Prostate gland (tissue), 2 donors: ENCODE measurements at places on chromosomes 4 and X. TPM values are rescaled to one million over a fixed set of nuclear protein-coding genes. Genes with fewer than 3 reads are reported as not detected.

DNA sequence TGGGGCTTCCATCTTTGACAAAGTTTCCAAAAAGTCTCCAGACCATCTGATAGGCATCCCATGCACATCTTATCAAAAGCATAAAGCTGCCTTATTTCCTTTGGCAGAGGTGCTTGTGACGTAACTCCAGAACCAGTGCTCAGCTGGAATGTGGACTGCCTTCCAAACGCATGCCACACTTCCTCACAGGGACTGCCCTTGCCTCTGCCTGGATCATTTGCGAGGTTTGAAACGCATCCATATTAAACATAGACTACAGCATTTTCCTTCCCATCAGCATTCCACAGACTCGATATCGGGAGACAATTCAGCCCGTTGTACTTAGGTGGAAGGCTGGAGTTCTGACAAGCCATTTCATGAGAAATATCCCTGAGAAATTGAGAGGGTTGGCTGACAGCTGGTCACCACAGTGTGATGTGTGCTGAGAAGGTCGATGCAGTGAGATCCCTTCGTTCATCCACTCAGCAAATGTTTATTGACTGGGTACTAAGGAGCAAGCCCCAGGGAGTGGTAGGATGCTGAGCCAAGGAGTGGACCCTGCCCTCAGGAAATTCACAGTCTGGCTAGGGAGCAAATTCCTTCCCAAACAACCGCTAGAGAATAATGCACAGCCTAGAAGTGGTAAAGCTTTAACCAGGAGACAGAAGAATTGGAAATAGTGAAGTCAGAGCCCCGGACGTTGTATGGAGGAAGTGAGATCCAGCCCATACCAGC lies 376.0 kb downstream of the BCOR start:
- DNase-seq, result peak; percentile 13

ESX1 gene
- total RNA-seq, result 31.9 TPM

- DNase-seq, result no peak
Observed at GRCh38 chrX:47170861-47171692, 22.6 kb upstream of the UBA1 start.

- no peak for DNase-seq
Observed at GRCh38 chr4:154254999-154255398, 236.6 kb downstream of the DCHS2 start.

GRCh38 chrX:100264200-100264599 lies 145.9 kb downstream of the PCDH19 start:
- DNase-seq, result no peak

DNA sequence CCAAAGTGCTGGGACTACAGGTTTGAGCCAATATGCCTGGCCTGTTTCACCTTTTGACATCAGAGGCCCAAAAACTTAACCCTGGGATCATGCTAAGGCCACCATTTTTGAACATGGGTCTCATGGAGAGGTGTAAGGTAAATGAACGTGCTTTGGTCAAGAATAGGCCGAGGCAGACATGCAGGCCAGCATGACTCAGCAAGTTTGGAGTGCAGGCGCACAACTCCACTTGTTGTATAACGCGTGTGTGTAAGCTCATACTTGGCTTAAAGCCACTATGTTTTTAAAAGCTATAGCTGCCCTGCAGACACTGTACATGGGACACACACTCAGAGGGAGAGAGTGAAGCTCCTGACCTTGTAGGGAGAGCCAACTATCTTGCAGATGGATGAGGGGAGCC lies 43.8 kb upstream of the HPSE start:
- no peak for DNase-seq

SPANXN4 gene
- not detected for total RNA-seq

CXCL1 gene
- 37.1 TPM for total RNA-seq

IL2RG gene
- total RNA-seq, result 0.73 TPM

RAB39B gene
- 3.6 TPM for total RNA-seq

SLC2A9 gene
- total RNA-seq, result 15.3 TPM

MTMR8 gene
- 1.8 TPM for total RNA-seq

- DNase-seq, result no peak
Observed at GRCh38 chr4:104818579-104818978, 323.9 kb upstream of the CXXC4 start.

- no peak for DNase-seq
Observed at GRCh38 chr4:123507376-123507775, 110.8 kb downstream of the SPRY1 start.

- DNase-seq, result no peak
Observed at GRCh38 chrX:132022198-132022966, 720 bp upstream of the STK26 start.

- DNase-seq, result no peak
Observed at GRCh38 chrX:48702716-48703115, 6.2 kb downstream of the SUV39H1 start.

DNA sequence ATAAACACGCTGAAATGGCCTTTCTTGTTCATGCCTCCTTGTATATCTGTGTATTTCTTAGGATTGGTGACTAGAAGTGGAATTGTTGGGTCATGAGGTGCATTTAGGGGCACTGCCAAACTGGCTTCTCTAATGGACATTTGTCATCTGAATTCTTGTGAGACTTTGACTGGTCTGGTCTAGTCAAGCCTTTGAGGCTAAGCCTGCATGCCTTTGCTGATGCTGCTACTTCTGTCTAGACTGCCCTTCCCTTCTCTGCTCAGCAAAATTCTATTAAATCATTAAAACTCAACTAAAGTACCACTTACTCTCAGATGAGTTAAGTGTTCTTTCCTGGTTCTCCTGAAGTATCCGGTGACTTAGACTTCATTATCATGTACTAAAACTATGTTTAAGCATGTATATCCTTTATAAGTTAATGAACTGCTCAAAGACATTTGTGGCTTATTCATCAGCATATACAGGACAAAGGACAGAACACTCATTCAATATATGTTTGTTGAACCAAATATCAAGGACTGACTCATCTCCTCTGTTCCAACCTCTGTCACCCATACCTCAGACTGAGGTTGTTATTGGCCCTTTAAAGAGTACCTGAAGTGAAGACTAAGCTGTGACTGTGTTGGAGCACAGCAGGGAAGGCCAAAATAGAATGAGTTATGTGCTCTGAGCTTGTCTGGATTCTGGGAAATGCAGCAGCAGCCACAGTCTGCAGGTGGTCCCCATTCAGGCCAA lies 9.0 kb downstream of the TCEAL1 start:
- no peak for DNase-seq

DNA sequence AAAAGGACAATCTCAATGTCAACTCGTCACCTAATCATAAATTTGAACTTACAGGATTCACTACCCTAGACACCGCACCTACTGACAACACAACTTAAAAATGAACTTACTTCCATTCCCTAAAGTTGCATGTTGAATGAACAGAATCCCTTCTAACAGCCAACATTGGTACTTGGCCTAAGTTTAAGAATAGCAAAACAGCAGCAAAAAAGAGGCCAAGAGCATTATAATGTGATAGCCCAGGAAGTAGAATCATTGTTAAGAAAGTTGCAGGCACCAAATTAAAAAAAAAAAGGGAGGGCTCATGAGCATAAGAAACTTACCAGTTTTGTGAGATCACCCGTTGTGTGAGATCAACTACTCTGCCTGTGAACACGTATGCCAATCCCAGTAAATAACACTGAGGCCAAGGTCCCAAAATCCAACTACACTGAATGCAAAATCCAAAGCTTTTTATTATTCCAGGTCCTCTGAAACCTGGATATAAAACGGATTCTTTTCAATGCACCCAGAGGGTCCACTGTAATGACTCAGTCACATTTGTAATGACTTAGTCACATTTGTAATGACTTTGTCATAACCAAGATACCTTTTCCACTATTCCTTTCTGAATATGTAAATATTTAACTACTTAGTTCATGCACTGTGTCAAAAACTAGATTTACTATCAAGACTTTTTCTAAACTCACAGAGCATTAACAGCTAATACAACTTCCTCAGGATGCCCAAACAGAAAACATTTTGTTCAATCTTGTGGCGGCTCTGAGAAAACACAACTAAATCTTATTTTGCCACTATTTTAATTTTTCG lies 6.8 kb downstream of the HNRNPDL start:
- no peak for DNase-seq

TMEM128 gene
- 14.7 TPM for total RNA-seq

SULT1E1 gene
- 0.41 TPM for total RNA-seq

DNA sequence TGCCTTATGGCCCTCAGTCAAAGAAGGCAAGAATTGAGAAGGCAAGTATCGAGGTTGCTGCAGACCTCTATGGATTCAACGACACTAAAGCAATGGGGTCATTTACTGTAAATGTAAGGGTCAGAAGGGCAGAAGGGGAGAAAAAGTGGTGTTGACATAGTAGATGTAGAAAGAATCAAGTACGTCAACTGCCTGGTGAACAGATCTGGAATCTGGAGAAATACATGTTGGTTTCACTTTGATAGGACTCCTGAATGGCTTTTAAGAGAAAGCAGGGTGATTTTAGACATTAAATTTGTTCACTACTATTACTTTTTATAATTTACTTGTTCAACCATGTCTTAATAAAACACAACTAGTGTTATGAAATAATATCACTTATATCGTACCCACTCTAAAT lies 81.3 kb upstream of the FSTL5 start:
- DNase-seq, result no peak

GRCh38 chr4:127783026-127783769 lies 1.1 kb downstream of the HSPA4L start:
- peak; percentile 73 for DNase-seq

PPP4R3C gene
- not detected for total RNA-seq

DNA sequence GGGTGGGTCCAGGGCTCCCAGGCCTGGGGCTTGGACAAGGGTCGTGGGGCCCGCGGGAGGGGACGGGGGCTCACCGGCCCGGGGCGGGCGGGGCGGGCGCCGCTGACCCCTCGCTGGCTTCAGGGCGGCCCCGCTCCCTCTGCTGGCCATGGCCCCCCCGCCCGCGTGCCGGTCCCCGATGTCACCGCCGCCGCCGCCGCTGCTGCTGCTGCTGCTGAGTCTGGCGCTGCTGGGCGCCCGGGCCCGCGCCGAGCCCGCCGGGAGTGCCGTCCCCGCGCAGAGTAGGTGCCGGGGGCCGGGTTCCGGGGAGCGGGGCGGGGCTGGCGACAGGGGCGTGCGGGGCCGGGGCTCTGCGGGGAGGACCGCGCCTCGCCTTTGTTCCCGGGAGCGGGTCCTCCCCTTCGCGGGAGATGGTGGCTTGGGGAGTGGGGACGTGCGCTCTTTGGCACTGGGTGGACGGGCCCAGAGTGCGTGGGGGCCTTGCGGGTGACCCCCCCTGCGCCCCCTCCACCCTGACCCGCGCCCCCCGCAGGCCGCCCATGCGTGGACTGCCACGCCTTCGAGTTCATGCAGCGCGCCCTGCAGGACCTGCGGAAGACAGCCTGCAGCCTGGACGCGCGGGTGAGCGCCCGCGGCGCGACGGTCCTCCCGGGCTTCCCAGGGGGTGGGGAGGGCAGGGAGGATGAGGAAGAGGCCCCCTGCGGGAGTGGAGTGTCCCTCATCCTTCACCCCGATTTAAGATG lies 16.8 kb upstream of the NAT8L start:
- DNase-seq, result no peak

- DNase-seq, result no peak
Observed at GRCh38 chrX:67673741-67674274, 130.0 kb downstream of the AR start.

GRCh38 chr4:72467633-72468032 lies 101.4 kb downstream of the ADAMTS3 start:
- no peak for DNase-seq

USP17L21 gene
- total RNA-seq, result not detected

DNA sequence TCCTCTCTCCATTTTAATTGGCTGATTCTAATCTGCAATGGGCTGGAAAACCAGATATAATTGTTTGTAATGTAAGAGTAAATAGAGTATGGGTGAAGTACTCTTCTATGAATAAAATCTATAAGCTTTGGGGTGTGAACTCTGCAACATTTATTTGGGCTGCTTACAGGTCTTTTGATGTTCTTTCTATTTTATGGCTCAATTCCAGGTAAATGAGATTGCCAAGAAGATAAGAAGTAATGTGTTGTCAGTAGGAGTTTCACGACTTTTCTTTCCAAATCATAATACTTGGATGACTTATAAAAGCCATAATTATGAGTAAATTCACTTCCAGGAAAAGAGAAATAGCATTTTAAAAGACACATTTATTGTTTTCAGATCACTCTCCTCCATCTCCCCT lies 103.5 kb downstream of the FMR1NB start:
- DNase-seq, result no peak

DNA sequence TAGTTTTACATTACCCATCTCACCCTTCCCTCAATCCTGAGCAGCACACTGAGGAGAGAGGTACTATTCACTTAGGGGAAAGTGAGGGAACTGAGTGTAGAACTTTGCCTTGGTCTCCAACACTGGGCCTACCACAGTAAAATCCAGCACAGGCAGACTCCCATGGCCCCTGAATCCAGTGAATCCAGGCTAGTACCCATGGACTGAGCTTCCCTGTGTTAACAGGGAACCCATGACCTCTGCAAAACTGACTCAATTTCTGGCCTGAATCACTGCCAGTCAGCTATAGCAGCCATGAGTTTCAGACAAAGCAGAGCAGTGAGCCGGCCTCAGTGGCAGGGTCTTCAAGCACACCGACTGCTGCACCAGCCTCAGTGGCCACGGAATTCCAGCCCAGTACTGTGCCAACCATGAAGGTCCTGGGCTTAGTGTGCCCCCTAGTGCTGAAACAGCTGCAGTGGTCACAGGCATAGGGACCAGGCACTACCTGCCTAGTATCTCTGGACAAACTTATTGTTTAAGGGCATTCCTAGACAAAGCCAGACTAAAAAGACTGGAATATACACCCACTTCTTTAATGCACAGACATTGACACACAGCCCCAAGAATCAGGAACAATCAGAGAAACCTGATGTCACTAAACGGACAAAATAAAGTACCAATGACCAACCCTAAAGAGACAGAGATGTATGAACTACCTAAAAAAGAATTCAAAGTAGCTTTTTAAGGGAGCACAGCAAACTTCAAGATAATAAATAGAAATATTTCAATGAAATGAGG lies 127.4 kb upstream of the RPL34 start:
- DNase-seq, result no peak

GRCh38 chrX:4708970-4709760 lies 995.7 kb upstream of the PRKX start:
- no peak for DNase-seq

NXF2 gene
- not detected for total RNA-seq

PRDM8 gene
- 58.0 TPM for total RNA-seq

- DNase-seq, result peak; percentile 75
Observed at GRCh38 chr4:6687947-6688878, 5.5 kb upstream of the S100P start.

GRCh38 chr4:83151651-83152050 lies 37.1 kb upstream of the PLAC8 start:
- no peak for DNase-seq

DNA sequence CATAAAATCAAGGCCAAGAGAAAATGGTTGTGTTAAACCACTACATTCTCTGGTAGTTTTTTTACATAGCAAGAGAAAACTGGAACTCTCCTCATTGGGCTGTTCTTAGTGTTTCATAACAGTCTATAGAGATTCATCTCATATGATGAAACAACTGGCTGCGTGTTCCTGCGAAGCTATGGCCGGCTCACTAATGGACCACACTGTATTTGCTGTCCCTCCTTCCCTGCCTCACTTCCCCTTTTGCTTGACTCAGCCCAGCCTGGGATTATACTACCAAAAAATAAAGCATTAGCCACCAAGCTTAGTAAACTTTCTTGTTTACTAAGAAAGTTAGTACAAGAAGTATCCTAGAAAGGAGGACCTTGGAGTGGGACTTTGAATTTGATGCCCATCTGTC lies 31.6 kb upstream of the LSM6 start:
- DNase-seq, result no peak
